GOT3 (cell line): ENCODE measurements at places on chromosomes 5 and 9.
A peak's percentile ranks its signal among the peaks of the same experiment; 100 is the strongest.

GRCh38 chr9:132783006-132783405 is 95.1 kb downstream of the AK8 start:
- DNase-seq: no peak

GRCh38 chr5:142856269-142856782 is 86.1 kb downstream of the ARHGAP26 start:
- DNase-seq: no peak

GRCh38 chr9:27212621-27213020 is 84.3 kb downstream of the EQTN start:
- no peak for DNase-seq

DNA sequence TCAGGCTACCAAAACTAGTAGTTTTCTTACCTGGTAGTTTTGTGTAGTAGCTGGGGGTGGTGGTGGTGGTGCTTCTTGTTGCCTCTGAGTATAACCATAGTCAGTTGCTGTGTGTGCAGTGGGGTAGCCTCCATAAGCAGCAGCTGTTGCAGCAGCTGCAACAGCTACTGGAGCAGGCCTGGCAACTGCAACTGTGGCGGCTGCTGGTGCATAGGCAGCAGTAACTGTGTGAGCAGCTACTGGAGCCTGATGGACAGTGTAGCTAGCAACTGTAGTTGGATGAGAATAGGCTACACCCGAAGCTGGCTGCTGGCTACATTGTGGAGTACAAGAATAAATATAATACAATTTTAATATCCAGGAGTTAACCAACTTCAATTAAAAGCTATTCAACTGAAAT is 24.7 kb downstream of the ZFR start:
- DNase-seq: no peak

DNA sequence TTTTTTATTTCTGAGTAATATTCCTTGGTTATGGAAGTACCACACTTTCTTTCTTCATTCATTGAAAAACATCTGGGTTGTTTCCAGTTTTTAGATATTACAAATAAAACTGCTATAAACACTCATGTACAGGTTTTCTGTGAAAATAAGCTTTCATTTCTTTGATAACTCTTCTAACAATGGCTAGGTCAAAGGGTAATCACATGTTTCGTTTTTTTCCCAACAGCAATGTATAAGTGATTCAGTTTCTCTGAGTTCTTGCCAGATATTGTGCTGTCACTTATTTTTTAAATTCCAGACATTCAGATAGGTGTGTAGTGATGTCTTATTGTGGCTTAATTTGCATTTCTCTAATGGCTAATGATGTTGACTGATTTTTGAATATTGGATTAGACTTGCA is 16.7 kb upstream of the TNPO1 start:
- DNase-seq: no peak

DNA sequence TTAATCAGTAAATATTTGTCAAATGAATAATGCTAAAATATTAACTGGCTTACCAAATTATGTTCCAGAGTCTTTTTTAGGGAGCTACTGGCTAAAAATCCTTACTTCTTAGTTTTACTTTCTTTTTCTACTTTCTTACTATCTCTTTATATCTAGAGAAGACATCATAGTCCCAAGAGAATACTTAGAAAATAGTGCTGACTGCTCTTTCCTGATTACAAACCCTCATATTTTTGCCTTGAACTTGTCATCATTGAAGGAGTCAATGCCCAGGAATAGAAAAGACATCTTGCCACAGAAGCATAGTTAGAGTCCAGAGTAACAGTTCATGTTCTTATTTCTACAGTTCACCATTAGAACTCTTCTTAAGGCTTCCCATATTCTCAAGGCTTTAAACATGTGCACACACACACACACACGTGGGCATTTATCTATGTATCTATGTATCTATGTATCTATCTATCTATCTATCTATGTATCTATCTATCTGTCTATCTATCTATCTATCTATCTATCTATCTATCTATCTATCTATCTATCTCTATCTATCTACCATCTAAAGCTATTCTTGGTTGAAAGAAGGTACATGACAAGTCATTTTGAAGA is 654.3 kb downstream of the ANXA1 start:
- DNase-seq: no peak

GRCh38 chr9:70506159-70506558 is 91.7 kb upstream of the KLF9 start:
- no peak for DNase-seq

DNA sequence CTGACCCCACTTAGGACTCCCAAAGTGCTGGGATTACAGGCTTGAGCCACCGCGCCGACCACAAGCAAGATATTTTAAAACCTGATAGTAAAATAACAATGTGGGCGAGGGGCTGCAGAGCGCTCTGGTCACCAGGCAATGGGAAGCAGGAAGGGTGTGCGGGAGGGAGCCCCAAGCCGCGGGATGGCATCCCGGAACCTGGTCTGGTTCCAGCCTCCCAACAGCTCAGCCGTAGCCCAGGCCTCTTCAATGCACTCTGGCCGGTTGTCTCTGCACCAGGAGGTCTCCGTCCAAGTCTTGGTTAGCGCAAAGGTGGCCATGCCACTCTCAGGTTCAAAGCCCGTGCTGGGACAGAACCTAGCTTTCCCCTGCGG is 694 bp upstream of the UAP1L1 start:
- no peak for DNase-seq

GRCh38 chr5:155053501-155053900 is 39.9 kb downstream of the KIF4B start:
- no peak for DNase-seq

GRCh38 chr5:79567926-79568549 is 44.2 kb upstream of the TENT2 start:
- DNase-seq: no peak

GRCh38 chr5:78497573-78498533 is 137.4 kb downstream of the SCAMP1 start:
- no peak for DNase-seq

GRCh38 chr5:67030289-67031056 is 166.1 kb downstream of the CD180 start:
- no peak for DNase-seq

- no peak for DNase-seq
These were observed at the start of gene HTR4 for GRCh38 chr5:148653836-148654781. Gene HTR4 (minus strand): TSS chr5:148654527. CDS start chr5:148637014, 17,513 bp downstream.

GRCh38 chr5:158084292-158084691 is 225.3 kb upstream of the CLINT1 start:
- DNase-seq: no peak

GRCh38 chr9:82149501-82149946 is 161.0 kb downstream of the SPATA31D1 start:
- DNase-seq: no peak

GRCh38 chr9:2286825-2287455 is 271.8 kb downstream of the SMARCA2 start:
- DNase-seq: no peak

- DNase-seq: no peak
These were observed 70.3 kb downstream of the PAPPA start for GRCh38 chr9:116223926-116224325.

- no peak for DNase-seq
These were observed 440.4 kb downstream of the DMRT2 start for GRCh38 chr9:1490341-1491232.

GRCh38 chr5:94240993-94241651 is 377.3 kb downstream of the KIAA0825 start:
- no peak for DNase-seq

DNA sequence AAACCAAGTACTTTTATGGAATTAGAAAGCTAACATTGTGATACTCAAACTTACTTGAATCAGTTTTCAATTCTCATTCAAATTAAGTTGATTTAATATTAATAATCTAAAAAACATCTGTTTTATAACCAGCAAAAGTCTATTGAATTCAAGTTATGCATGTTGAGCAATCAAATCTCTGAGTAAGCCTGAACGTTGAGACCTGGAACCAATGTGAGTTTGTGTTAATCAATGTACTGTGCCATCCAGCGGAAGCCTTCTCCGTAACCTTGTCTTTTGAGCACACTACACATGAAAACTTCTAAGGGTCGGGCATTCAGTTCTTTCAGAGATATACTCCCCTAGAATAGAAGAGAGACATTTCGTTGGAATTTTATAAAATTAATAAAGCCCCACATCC is 25.9 kb downstream of the SAR1B start:
- no peak for DNase-seq

DNA sequence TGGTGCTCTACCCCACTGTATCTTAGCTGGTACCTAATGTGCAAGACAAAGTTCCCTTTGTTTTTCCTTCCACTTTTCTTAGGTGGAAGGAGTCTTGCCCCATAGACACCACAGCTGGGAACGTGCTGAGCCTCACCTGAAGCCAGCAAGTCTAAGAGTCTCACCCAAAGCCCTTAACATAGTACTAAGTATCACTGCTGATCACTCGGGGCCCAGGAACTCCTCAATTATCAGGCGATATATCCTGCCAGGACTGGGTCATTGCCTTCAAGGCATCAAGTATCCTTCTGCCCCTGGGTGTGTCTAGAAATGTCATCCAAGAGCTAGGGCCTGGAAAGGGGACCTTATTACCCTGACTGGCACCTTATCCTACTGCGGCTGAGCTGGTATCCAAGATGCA is 123.9 kb downstream of the PTPRD start:
- no peak for DNase-seq

- no peak for DNase-seq
These were observed 116.6 kb downstream of the DROSHA start for GRCh38 chr5:31415009-31415923.

GRCh38 chr5:141389153-141390042 is 1.9 kb downstream of the PCDHGB4 start:
- no peak for DNase-seq

DNA sequence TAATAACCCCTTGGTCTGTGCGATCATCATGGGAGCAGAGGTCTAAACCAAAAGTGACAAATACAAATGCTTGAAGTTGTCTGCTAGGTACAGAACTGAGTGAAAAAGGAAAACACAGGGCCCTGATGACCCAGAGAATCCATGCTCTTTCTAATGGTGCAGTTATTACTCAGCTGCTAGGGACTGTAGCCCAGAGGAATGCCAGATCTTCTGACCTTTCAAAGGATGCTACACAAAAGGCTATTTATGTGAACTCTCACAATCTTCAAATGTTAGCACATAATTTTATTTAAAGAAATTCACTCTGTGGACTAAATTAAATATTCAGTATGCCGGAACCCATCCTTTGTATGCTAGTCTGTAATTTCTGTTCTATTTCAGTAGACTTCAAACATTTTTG is 79.9 kb downstream of the PRR16 start:
- no peak for DNase-seq

- no peak for DNase-seq
These were observed 218.5 kb downstream of the RANBP17 start for GRCh38 chr5:171080186-171080938.

- no peak for DNase-seq
These were observed 49.4 kb downstream of the ELOVL7 start for GRCh38 chr5:60794691-60795090.

DNA sequence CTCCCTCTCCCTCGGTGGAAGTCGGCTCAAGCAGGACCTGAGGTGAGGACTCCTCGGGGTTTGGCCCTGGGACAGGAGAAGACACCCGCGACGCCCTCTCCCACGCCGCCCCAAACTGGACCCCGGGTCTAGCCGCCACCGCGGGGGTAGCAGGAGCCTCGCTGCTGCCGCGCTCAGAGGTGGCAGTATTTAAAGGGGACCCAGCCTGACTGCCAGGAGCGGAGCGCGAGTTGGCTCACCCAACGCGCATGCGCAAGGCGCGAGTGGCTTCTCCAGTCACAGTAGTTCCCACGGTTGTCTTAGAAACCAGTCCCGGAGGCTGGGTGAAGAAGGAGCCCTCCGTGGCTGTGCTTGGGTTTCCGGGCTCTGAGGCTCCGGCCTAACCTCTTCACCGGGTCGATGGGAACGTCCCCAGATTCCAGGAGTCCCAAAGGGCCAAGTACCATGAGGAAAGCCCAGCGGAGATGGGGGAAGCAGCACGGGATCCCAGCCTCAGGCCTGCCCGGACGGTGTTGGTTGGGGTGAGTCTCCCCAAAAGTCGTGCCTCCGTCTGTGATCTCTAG is 477.8 kb downstream of the SPATA31A7 start:
- DNase-seq: no peak

DNA sequence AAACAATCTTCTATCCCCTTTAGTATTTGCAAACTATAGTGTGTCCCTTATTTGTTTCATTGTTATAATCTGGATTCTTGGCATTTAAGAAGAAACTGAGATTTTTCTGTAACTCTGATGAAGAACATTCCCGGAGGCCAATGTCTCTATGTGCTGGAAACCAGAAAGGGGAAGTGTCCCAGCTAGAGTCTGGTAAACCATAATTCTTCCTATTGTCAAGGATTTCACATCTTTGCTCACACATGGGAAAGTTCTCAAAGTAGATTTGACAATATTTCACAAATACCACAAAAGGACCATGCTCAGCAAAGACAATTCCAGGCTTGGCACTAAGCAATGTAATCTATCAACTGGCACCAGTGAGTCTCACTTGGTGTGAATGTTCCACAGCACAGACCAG is 146.8 kb downstream of the MUSK start:
- DNase-seq: no peak

DNA sequence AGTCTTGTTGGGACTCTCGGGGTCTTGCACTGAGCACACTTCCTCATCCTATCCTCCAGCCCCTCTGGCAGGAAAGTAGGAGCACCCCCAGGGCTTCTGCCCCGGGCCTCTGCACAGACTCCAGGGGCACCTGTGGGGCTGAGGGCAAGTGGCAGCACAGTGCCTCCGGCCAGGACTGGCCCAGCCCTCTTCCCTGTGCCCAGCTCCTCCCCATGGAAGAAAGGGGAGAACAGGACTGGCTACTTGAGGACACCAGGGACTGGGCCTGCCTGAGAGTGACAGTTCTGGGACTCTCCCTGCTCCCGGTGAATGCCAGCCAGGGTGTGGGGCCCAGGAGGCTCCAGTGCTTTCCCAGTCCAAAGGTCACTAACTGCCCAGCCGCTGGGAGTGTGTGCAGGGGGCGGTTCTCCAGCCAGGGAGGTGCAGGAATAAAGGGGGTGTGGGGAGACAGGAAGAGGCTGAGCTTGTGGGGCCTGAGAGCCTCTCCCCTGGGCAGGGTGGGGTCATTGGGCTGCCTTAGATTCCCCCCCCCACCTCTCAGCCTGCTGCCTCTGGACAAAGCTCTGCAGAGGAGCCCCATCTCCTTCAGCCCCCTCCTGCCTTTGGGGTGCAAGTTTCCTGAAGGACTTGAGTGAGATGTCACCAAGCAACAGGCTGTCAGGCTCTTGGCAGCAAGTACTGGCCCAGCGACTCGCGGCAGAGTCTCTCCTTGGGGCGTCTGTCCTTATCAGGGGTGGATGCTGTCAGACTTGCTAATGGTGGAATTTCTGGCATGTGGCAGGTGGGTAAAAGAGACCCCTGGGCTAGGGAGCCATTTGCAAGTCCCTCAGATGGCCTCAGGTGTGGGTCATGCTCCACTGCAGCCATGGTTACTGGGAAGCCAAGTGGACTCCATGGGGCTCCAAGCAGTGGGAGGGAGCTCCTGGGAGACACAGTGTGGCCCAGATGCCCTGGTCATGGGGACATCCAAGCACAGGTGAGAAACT is 19.1 kb upstream of the JADE2 start:
- DNase-seq: peak; percentile 23
